ENCODE measurements at places on chromosomes 6 and 20. TPM values are rescaled to one million over a fixed set of nuclear protein-coding genes. Genes with fewer than 3 reads are reported as not detected.
A peak's percentile ranks its signal among the peaks of the same experiment; 100 is the strongest.

DNA sequence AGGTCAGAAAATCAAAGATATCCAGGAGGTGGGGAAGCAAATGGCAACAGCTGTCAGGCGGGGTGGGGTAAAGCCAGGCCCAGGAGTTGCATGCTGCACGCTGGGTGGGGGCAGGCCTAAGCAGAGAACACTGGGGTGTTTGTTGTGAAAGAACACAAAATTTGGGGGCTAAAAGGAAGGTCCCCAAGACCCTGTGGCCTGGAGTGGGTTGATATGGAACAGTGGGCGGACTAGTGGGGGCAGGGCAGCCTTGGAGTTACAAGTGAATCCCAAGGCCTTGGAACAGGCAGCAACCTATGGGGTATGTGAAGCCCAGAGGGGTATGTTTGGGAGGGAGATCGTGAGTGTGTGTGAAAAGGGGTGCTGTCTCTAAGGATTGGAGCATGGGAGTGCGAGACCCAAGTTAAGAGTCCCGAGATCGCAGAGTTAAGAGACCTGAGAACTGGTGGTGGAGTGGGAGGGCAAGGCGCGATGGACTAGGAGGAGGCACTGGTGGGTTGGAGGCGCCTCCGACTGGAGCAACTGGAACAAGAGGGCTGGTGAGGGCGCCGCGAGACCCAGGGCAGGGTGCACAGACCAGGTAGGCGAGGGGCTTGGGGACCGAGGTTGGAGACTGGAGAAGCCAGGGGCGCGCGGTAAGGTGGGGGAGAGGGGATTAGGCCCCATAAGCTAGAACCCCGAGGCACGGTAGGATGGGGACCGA is 658 bp downstream of the CUL7 start:
- H3K27me3 ChIP-seq, result no peaks in the 10 kb centered on the region
- H3K36me3 ChIP-seq, result peaks cover 12% of the 10 kb centered on the region
- H3K4me1 ChIP-seq, result peaks cover 34% of the 10 kb centered on the region
- DNase-seq, result no peak
- H3K27ac ChIP-seq, result peak overlapping the region; percentile 99

DNA sequence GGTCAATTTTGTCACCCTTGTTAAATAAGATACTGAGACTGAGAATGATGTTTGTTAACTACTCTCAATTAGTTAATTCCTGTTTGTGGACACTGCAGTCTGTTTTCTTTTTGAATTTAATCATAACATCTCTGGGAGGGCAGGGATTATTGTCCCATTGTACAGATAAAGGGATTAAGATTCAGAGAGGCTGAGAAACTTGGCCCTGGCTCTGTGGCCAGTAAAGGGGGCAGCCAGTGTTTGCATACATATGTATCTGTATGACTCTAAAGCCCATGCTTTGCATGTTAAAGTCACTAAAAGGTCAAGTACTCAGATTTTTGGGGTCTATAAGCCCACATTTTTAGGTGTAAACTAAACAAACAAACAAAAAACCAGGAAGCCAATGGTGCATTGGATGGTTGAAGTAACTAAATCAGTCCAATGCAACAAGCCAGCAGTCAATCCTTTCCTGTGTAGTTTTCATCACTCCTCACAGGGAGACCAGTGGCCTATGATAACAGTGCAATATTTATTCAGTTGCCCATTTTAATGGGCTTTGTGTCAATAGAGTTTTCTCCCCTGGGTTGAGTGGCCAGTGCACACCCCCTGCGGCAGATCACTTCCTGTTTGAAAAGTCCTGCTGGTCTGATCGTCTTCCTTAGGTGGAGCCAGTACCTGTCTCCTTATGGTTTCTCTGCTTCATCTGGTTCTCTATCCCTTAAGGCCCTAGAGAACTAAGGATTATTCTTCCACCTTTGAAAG is 106.7 kb downstream of the SLX4IP start:
- DNase-seq, result no peak
- H3K36me3 ChIP-seq, result peaks cover 8% of the 10 kb centered on the region
- no peak overlapping the region for H3K4me3 ChIP-seq

DNA sequence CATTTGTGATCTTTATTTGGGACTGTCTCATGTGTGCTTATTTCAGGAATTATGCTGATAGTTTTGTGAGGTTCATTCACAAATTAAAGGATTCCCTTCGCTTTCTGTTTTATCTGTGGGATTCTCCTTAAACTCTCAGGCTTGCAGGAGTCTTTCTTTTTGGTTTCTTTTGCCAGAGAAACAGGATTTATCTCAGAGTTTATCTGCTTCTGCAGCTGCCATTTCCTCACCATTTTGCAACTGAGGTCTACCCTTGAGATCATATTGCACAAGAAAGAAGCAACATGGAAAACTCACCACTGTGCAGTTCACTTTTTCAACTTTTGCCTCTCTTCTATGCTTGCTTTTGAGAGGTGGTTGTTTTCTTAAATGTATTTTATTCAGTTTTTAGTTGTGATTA is 201.0 kb downstream of the PRL start:
- peaks cover 4% of the 10 kb centered on the region for H3K27me3 ChIP-seq
- no peaks in the 10 kb centered on the region for H3K36me3 ChIP-seq
- H3K4me1 ChIP-seq, result no peaks in the 10 kb centered on the region
- H3K27ac ChIP-seq, result no peak overlapping the region
- no peak overlapping the region for H3K4me3 ChIP-seq

- no peaks in the 10 kb centered on the region for H3K27me3 ChIP-seq
- DNase-seq, result peak; percentile 85
- no peak overlapping the region for H3K4me3 ChIP-seq
- H3K36me3 ChIP-seq, result peaks cover 14% of the 10 kb centered on the region
- peaks cover 7% of the 10 kb centered on the region for H3K4me1 ChIP-seq
Observed at GRCh38 chr6:37483917-37484785, 15.5 kb downstream of the CCDC167 start.

- H3K4me1 ChIP-seq, result peaks cover 36% of the 10 kb centered on the region
- peaks cover 47% of the 10 kb centered on the region for H3K36me3 ChIP-seq
- H3K4me3 ChIP-seq, result no peak overlapping the region
- no peak for DNase-seq
- H3K27ac ChIP-seq, result no peak overlapping the region
Observed at GRCh38 chr6:131206463-131207251, 71.4 kb downstream of the AKAP7 start.

DNA sequence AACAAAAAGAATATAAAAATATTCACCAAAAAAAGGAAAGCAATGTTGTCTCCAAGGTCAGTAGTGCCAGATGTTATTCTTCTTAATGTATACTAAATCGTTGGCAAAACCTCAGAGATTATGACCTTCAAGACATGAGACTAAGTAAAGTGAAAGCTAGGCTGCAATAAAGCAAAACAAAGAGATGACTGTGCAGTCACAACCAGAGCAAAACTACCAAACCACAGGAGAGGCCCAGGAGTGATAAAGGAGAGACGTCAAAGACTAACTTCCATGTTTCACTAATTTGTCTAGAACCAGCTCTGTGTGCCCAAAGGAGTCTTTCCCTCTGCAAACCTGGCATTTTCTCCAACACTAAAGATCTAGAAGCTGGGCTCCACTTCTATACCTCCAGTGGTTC is 155.9 kb upstream of the POU3F2 start:
- no peak overlapping the region for H3K4me3 ChIP-seq
- peaks cover 2% of the 10 kb centered on the region for H3K27me3 ChIP-seq
- no peaks in the 10 kb centered on the region for H3K36me3 ChIP-seq

DNA sequence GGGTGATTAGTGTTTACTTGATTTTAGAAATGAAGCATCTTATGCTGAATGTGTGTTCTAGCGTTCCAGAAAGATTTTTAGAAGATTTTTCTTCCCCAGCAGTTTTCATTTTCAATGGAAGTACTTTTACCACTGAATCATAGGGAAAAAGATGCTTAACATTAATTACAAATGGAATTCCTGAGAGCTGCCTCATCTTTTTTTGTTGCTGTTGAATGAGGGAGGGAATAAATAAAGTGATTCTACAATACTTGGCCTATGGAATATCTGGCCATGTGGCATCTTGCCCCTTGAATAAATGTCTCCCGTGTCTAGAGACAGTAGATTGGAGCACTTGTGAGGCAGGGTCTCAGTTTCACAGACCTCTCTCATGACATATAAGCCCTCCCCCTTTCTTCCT is 44.1 kb upstream of the SLC22A1 start:
- no peak for DNase-seq
- H3K4me3 ChIP-seq, result no peak overlapping the region
- H3K27me3 ChIP-seq, result no peaks in the 10 kb centered on the region
- no peak overlapping the region for H3K27ac ChIP-seq
- H3K36me3 ChIP-seq, result peaks cover 37% of the 10 kb centered on the region

DNA sequence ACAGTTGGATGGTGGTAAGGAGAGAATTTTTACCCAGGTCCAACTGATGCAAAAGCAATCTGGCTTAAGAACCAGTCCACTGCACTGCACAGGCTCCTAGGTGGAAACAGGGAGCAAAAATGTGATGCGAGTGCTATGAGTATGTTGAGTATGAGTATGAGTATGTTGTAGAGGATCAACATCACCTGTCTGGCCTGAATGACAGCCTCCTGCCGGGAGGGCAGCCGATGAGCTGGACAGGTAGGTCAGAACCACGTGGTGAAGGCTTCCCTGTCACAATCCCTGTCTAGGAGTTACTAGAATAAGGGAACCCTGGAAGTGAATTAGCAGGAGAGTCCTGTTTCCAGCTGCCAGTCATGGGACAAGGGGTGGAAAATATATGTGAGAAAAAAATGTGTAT is 44.3 kb upstream of the SNX9 start:
- H3K27ac ChIP-seq, result no peak overlapping the region
- peaks cover 2% of the 10 kb centered on the region for H3K36me3 ChIP-seq
- no peak overlapping the region for H3K4me3 ChIP-seq
- H3K4me1 ChIP-seq, result no peaks in the 10 kb centered on the region
- peaks cover 13% of the 10 kb centered on the region for H3K27me3 ChIP-seq

DNA sequence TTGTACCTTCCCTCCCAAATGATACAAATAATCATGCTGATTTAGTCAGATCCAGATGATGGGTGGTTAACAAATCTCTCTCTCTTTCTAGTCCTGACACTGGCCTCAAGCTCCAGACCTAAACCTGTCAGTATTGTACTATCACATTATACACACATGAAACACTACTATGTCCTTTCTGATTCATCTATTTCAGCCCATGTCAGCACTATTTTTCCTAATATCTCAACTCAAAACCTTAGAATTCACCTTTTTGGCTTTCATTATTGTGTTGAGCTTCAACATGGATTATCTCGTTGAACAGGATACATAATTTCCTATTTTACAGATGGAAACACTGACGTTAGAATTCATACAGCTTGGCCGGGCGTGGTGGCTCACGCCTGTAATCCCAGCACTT is 3.5 kb downstream of the PIGU start:
- no peak overlapping the region for H3K4me3 ChIP-seq
- H3K27ac ChIP-seq, result no peak overlapping the region
- H3K4me1 ChIP-seq, result peaks cover 16% of the 10 kb centered on the region
- H3K27me3 ChIP-seq, result no peaks in the 10 kb centered on the region
- no peaks in the 10 kb centered on the region for H3K36me3 ChIP-seq

DNA sequence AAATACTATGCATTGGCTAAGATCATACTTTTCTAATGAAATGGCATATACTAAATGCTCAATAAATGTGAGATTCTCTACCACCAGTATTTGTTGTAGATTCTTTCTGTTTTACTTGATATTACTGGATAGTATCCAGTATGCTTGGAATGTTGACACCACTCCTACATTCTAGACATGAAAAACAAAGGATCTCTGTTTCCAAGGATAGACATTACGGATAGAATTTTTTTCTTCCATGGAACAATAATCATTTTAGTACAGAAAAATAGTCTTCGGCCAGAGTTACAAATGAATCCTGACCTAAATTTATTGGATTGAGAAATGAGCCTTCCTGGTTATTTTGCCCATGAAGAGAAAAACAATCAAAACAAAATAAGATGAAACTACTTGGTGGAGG is 258.2 kb upstream of the NT5E start:
- H3K27ac ChIP-seq, result no peak overlapping the region
- no peak overlapping the region for H3K4me3 ChIP-seq
- no peak for DNase-seq
- no peaks in the 10 kb centered on the region for H3K27me3 ChIP-seq
- H3K36me3 ChIP-seq, result no peaks in the 10 kb centered on the region
- H3K4me1 ChIP-seq, result no peaks in the 10 kb centered on the region

DNA sequence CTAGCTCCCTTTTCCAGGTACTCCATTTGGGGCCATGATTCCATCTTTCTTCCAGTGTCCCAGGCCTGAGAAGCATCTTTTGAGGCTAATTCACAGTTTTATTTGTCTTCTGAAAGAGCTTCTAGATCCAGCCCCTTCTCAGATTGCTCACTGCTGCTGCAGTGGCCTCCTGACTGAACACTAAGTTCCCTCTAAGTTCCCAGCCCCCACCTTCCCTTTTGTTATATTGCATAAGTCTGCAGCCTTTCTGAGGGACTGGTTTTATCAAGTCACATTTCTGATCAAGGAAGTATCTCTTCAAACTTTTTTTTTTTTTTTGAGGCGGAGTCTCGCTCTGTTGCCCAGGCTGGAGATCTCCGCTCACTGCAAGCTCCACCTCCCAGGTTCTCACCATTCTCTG is 10.7 kb downstream of the MAPRE1 start:
- H3K27ac ChIP-seq, result no peak overlapping the region
- peaks cover 33% of the 10 kb centered on the region for H3K4me1 ChIP-seq
- no peak for DNase-seq
- peaks cover 39% of the 10 kb centered on the region for H3K36me3 ChIP-seq
- no peak overlapping the region for H3K4me3 ChIP-seq

- no peaks in the 10 kb centered on the region for H3K27me3 ChIP-seq
- no peak overlapping the region for H3K4me3 ChIP-seq
- H3K27ac ChIP-seq, result no peak overlapping the region
- H3K4me1 ChIP-seq, result peaks cover 19% of the 10 kb centered on the region
- H3K36me3 ChIP-seq, result peaks cover 31% of the 10 kb centered on the region
Observed at GRCh38 chr20:31746068-31746878, 7.2 kb downstream of the TPX2 start.

GRCh38 chr6:126812651-126813050 is 305.8 kb upstream of the RSPO3 start:
- no peak overlapping the region for H3K27ac ChIP-seq
- H3K36me3 ChIP-seq, result no peaks in the 10 kb centered on the region
- H3K27me3 ChIP-seq, result peaks cover 3% of the 10 kb centered on the region
- DNase-seq, result no peak

DNA sequence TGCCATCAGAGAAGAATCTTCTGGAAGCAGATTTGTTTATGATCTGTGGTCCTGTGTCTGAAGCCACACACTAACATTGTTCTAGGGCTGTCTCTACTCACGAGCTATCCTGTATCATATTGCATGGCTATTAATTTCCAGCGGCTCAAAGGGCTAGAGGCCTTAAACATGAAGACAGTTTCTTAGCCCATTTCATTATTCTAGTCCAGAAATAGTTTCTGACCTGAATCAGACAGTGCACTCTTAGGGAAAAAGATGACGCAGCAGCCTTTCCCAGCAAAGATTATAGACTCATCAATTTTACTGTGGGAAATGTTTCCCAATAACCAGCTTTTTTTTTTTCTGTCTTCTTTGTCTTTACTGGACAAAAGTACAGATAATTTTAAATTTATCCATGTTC is 105.3 kb upstream of the SUPT3H start:
- no peaks in the 10 kb centered on the region for H3K36me3 ChIP-seq
- H3K27ac ChIP-seq, result no peak overlapping the region
- no peak overlapping the region for H3K4me3 ChIP-seq
- H3K4me1 ChIP-seq, result peaks cover 10% of the 10 kb centered on the region

The BPI gene
- not detected for total RNA-seq

The SLC17A9 gene
- 40.9 TPM for total RNA-seq

The C6orf163 gene
- 3.2 TPM for total RNA-seq

The GPSM3 gene
- 251 TPM for total RNA-seq

The VWA7 gene
- total RNA-seq, result 5.7 TPM

The GHRH gene
- total RNA-seq, result not detected

The PRR18 gene
- not detected for total RNA-seq

The TMEM217 gene
- total RNA-seq, result 2.0 TPM
